Astrocyte (in vitro differentiated cells and primary cell): ENCODE measurements at places on chromosomes 5 and 9.
A peak's percentile ranks its signal among the peaks of the same experiment; 100 is the strongest.

DNA sequence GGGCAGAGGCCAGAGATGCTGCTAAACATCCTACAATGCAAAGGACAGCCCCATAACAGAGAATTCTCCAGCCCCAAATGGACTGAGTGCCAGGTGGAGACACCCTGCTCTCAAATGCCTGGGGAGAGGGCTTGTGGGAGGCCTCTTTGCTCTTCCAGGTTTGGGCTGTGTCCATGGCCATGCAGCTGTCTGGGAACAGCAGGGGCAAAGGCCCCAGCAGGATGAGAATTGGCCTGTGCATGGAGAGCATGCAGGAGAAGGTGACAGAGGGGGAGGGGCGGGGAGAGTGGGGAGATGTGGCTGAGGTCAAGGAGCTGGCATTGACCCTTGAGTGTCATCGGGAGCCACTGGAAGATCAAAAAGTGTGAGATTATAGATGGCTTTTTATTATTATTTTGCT, 111.5 kb upstream of the ERCC6L2 start:
- DNase-seq = no peak
- no peak overlapping the region for H3K4me3 ChIP-seq
- H3K27ac ChIP-seq = no peak overlapping the region

DNA sequence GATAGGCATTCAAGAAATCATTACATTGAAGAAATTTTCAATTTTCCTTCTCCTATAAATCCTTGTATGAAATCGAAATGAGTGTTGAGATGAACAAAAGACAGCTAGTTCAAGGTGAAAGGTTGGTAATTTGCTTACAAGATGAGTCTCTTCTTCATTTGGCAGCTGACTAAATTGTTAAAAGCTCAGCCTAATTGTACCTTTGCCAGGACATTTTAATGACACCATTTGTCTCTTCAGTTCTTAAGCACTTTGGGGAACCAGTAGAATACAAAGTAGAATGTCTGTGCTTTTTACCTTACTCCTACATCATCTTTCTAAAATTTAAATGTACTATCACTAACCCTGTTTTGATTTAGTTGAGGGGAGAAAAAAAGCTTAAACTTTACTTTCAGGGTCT, 59.4 kb downstream of the GRAMD2B start:
- DNase-seq = no peak
- peaks cover 1% of the 10 kb centered on the region for H3K4me1 ChIP-seq
- peaks cover 32% of the 10 kb centered on the region for H3K36me3 ChIP-seq

GRCh38 chr9:8961186-8961851, 1161.7 kb upstream of the DMAC1 start:
- H3K36me3 ChIP-seq = no peaks in the 10 kb centered on the region
- H3K4me1 ChIP-seq = no peaks in the 10 kb centered on the region
- H3K27ac ChIP-seq = no peak overlapping the region
- H3K27me3 ChIP-seq = no peaks in the 10 kb centered on the region
- no peak for DNase-seq

DNA sequence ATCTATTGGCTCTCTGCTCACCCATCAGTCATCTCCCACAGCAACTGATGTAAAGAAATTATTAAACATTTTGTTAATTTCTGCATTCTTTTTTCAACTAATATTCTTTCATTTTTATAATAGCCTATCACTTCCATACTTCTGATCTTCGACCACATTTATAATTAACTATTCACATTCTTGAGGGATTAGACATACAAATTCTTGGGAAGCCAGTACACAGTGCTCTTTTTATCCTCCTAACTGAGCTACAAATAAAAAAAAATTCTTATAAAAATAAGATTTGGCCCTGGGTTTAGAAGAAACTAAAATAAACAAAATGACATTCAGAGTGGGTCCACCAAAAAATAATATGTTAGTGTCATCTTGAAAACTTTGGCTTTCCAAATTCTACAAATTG, 103.7 kb upstream of the ITGA1 start:
- H3K4me1 ChIP-seq = no peaks in the 10 kb centered on the region
- H3K27ac ChIP-seq = no peak overlapping the region
- no peak overlapping the region for H3K4me3 ChIP-seq
- no peaks in the 10 kb centered on the region for H3K36me3 ChIP-seq

DNA sequence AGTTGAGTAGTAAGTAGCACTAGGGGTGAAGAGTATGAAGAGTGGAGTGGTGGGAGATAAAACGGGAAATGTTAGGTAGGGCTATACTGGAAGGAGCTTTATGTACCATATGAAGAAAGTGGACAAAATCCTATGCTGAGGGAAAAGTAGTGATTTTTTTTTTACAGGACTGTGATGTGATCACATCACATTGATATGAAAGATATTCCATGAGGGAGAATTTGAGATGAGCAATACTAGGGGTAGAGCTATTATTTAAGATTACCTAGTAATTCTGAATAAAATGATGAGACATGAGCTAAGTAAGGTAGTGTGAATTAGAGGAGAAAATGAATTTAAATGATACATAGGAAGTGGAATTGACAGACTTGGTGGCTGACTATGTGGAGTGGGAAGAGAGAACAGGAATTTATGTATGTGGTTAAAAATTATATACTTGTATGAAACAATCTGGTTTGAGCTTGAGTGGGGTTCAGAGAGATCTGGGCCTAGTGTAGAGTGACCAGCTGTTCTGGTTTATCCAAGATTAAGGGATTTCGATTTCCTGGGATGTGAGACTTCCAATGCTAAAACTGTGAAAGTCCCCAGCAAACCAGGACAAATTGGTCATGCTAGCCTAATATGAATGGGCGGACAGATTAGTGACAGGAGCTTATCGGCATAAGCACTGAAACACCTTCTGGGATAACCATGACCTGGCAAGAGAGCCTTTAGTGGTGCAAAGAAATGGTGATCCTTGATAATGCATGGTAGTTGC, 29.3 kb upstream of the STOM start:
- no peak overlapping the region for H3K4me3 ChIP-seq
- H3K27me3 ChIP-seq = no peaks in the 10 kb centered on the region
- H3K27ac ChIP-seq = peak overlapping the region; percentile 94
- H3K36me3 ChIP-seq = no peaks in the 10 kb centered on the region
- DNase-seq = peak; percentile 10
- H3K4me1 ChIP-seq = peaks cover 21% of the 10 kb centered on the region

- H3K4me1 ChIP-seq = peaks cover 14% of the 10 kb centered on the region
- no peak overlapping the region for H3K4me3 ChIP-seq
- DNase-seq = peak; percentile 25
- H3K36me3 ChIP-seq = no peaks in the 10 kb centered on the region
Measured at GRCh38 chr9:72674961-72675360, 153.6 kb downstream of the TMC1 start.

DNA sequence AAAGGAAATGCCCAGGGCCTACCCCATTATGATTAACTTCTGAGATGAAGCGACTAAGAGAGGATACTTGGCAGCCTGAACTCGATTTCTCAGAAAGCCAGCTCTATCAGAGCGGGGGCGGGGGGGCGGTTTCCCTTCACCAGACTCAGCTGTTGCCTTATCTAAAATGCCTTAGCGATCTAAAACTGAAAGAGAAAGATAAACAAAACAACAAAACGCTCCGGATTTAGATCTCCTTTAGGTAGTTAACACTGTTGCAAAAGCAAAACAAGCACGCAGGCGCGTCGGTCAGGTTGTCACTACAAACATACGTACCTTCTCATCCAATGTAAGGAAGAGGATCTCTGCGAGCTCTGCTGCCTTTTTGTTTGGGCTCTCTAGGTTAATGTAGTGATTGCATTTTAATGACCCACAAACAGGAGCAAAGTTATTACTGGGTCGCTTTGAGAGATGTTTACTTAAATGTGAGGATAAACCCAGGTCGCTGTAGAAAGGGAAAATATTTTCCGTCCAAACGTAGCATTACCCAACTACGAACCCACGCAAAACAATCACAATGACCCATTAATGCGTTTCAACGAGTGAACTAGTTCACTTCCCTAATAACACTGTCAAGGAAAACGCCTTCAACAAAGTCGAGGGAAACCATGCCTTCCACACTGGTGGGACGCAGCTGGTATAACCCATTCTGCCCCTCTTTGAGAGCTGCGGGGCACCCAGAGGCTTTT, 982 bp downstream of the EPB41L4A start:
- H3K27ac ChIP-seq = no peak overlapping the region
- peaks cover 7% of the 10 kb centered on the region for H3K4me1 ChIP-seq

DNA sequence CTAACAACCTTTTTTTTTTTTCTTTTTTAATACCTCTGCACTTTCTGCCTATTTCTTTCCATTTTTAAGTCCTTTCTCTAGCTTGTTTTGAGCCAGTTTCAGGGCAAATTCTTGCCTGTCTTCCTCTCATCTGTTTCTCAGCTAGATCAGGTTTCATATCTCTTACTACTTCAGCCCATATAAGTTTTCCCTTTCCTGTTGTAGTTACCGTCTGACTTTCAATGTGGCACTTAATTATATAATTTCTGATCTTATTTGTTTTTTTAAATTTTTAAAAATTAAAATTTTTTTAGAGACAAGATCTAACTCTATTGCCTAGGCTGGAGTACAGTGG, 104.7 kb upstream of the ELL2 start:
- no peaks in the 10 kb centered on the region for H3K36me3 ChIP-seq
- H3K27ac ChIP-seq = no peak overlapping the region

DNA sequence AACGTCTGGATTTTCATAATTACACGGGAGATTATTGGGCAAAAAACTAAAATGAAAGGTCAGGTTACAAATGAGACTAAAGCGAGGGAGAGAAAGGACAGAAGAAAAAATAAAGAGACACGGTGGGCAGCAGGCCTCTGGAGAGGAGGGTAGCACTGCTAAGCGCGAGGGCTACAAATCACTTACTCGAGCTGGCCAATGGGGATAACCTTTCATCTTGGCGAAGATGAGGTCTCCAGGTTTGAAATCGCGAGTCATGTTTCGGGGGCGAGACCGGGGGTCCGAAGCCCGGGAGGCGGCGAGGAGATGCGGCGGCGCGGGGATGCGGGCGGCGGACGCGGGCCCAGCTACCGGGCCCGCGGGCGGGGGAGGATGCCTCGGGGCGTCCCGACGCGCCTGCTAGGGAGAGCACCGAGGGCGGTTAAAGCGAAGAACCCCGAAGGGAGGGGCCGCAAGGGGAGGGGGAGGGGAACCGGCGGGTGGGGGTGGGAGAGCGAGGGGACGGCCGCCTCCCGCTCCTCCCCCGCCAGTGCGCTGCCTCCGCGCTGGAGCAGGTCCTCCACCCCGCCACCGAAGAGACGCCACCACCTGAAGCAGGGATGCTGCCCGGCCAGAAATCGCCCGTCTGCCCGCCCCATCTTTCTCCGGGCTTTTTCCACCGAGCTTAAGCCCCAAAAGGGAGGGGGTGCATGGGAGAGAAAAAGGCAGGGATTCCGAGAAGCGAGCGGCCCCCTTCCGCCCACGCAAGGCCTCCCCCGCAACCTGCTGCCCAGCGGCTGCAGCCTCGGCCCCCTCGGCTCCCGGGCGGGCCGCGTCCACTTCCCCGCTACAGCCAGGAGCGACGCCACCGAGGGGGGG, 610 bp downstream of the PSIP1 start:
- peaks cover 8% of the 10 kb centered on the region for H3K4me1 ChIP-seq
- DNase-seq = no peak
- H3K36me3 ChIP-seq = peaks cover 6% of the 10 kb centered on the region
- no peaks in the 10 kb centered on the region for H3K27me3 ChIP-seq
- peak overlapping the region; percentile 98 for H3K27ac ChIP-seq
- peak overlapping the region; percentile 81 for H3K4me3 ChIP-seq

DNA sequence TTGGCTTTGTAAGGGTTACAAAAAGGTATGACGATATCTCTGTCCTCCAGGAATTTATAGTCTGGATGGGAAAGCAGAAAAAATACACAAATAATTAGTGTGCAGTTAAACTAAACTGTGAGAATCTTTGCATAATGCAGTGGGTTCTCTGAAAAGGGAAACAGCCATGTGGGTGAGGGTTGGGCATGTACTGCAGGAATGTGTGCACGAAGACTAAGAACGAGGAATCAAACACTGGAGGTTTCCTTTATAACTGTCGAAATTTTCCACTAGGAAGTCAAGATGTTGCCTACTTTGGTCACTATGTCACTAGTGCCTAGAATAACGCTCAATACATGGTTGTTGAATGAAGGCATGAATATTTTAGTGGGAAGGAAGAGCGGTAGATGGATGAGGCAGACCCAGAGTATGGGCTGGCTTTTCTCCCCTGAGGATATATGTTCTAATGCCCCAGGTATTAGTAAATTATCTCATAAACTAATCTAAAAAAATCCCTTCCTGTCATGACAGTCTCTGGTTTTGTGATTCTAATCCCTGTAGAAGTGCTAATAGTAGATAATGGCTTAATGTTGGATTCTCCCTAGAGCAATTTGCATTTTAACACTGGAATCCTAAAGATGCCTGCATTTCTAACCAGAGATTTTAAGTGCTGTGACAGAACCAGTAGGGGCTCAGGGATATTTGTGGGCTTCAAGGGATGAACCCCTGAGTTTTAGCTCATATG, 227.3 kb downstream of the NMUR2 start:
- H3K36me3 ChIP-seq = no peaks in the 10 kb centered on the region
- no peak for DNase-seq
- no peak overlapping the region for H3K27ac ChIP-seq
- no peaks in the 10 kb centered on the region for H3K4me1 ChIP-seq
- H3K4me3 ChIP-seq = no peak overlapping the region

DNA sequence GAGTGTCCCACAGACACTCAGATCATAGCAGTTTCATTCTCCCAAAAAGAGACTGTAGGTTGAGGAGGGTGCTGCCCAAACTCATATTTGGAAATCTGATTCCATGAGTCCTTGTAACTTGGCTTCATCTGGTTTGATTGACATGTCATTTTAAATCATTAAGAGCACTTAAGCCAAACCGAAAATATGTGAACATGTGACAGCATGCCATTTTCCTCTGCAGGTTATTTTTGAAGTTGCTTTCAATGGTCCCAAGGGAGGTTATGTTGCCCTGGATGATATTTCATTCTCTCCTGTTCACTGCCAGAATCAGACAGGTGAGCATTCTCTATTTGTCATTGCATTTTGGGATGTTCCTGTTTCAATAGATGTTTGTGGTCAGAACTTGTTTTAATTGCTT, 87.6 kb downstream of the MAMDC2 start:
- peaks cover 13% of the 10 kb centered on the region for H3K4me1 ChIP-seq
- H3K4me3 ChIP-seq = no peak overlapping the region
- DNase-seq = no peak
- no peaks in the 10 kb centered on the region for H3K36me3 ChIP-seq
- H3K27ac ChIP-seq = no peak overlapping the region

GRCh38 chr9:19048966-19049916, at the start of gene RRAGA:
TSS of gene RRAGA (plus strand) at chr9:19049427. CDS start at chr9:19049660, 233 bp downstream.
- peak within 1 kb of the TSS; percentile 95 for H3K4me3 ChIP-seq
- peaks cover 3% of the 10 kb centered on the region for H3K36me3 ChIP-seq
- no peaks in the 10 kb centered on the region for H3K27me3 ChIP-seq
- H3K27ac ChIP-seq = peak within 1 kb of the TSS; percentile 84

DNA sequence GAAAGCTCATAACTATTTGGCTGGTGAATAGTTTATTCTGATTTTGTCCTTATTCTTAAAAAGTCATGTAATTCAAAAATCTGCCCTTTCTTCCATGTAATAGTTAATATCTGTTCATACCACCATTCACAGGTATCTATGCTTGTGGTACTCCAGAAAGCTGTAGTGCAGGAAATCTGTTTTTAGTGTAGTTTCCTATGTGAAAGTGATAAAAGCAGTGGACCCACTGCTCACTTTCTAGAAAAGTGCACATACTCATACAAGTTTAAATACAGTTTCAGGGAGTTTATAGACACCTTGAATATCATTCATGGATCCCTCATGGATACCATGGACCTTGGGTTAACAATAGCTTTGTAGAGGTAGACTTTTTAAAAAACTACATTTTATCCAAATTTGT, 20.2 kb downstream of the PBX3 start:
- no peak overlapping the region for H3K4me3 ChIP-seq
- H3K36me3 ChIP-seq = no peaks in the 10 kb centered on the region
- H3K27ac ChIP-seq = no peak overlapping the region
- H3K4me1 ChIP-seq = peaks cover 5% of the 10 kb centered on the region
- no peaks in the 10 kb centered on the region for H3K27me3 ChIP-seq

- H3K36me3 ChIP-seq = no peaks in the 10 kb centered on the region
- H3K4me1 ChIP-seq = no peaks in the 10 kb centered on the region
- H3K27ac ChIP-seq = no peak overlapping the region
- no peak for DNase-seq
Measured at GRCh38 chr5:174192901-174193300, 147.4 kb downstream of the NSG2 start.
